A549 treated with CORT108297 at 1 μM for 4 hours (cell line): ENCODE measurements at places on chromosomes 3 and 15. TPM values are rescaled to one million over a fixed set of nuclear protein-coding genes. Genes with fewer than 3 reads are reported as not detected.

HSPBAP1 gene
- total RNA-seq = 5.9 to 6.5 TPM (median 6.0 TPM) in 5 replicates

EPHB3 gene
- total RNA-seq = 0.29 to 0.50 TPM (median 0.30 TPM) in 5 replicates

LRCH3 gene
- 14.0 to 17.2 TPM (median 15.5 TPM) in 5 replicates for total RNA-seq

SLC51B gene
- 11.4 to 16.4 TPM (median 12.7 TPM) in 5 replicates for total RNA-seq

CCRL2 gene
- 0.03 to 0.39 TPM (median 0.24 TPM) in 5 replicates for total RNA-seq

CLDN11 gene
- total RNA-seq = 0.13 to 0.31 TPM (median 0.17 TPM) in 5 replicates

GOLGA8J gene
- 0.06 to 0.07 TPM (median 0.06 TPM) in 3 of 5 replicates, not detected in the others for total RNA-seq

PAQR5 gene
- 88.0 to 119 TPM (median 115 TPM) in 5 replicates for total RNA-seq

LHFPL4 gene
- total RNA-seq = 0.06 to 0.18 TPM (median 0.12 TPM) in 5 replicates

CPNE9 gene
- 0.09 to 0.24 TPM (median 0.14 TPM) in 5 replicates for total RNA-seq

CTXND1 gene
- 0.01 to 0.02 TPM (median 0.01 TPM) in 3 of 5 replicates, not detected in the others for total RNA-seq

TMEM266 gene
- total RNA-seq = 0.05 to 0.13 TPM (median 0.09 TPM) in 4 of 5 replicates, not detected in the other

SLCO3A1 gene
- total RNA-seq = 19.2 to 29.9 TPM (median 26.3 TPM) in 5 replicates

ARIH1 gene
- total RNA-seq = 49.4 to 79.7 TPM (median 74.9 TPM) in 5 replicates

LARP6 gene
- 54.5 to 81.7 TPM (median 80.0 TPM) in 5 replicates for total RNA-seq

ZMYND10 gene
- 0.93 to 1.8 TPM (median 1.1 TPM) in 5 replicates for total RNA-seq

FAIM gene
- total RNA-seq = 18.2 to 28.8 TPM (median 19.1 TPM) in 5 replicates

RPS17 gene
- total RNA-seq = 3,680 to 4,192 TPM (median 4,148 TPM) in 5 replicates

EOMES gene
- 0.95 to 1.6 TPM (median 1.1 TPM) in 5 replicates for total RNA-seq

SAMD7 gene
- not detected in 5 replicates for total RNA-seq

BLOC1S6 gene
- total RNA-seq = 16.4 to 28.8 TPM (median 19.2 TPM) in 5 replicates

ALDH1L1 gene
- 0.14 to 0.36 TPM (median 0.17 TPM) in 5 replicates for total RNA-seq

SLC9C1 gene
- not detected in 5 replicates for total RNA-seq

NAALADL2 gene
- total RNA-seq = 0.14 to 0.42 TPM (median 0.20 TPM) in 4 of 5 replicates, not detected in the other

EPHB1 gene
- total RNA-seq = 0.02 to 0.09 TPM (median 0.06 TPM) in 4 of 5 replicates, not detected in the other

DNAH12 gene
- 0.03 to 0.15 TPM (median 0.13 TPM) in 5 replicates for total RNA-seq

B2M gene
- total RNA-seq = 399 to 485 TPM (median 437 TPM) in 5 replicates

PTX3 gene
- total RNA-seq = 0.59 to 1.2 TPM (median 1.1 TPM) in 5 replicates

CDHR4 gene
- 0.12 to 0.65 TPM (median 0.43 TPM) in 5 replicates for total RNA-seq

COMMD4 gene
- 187 to 207 TPM (median 198 TPM) in 5 replicates for total RNA-seq

KNL1 gene
- 5.1 to 7.9 TPM (median 6.8 TPM) in 5 replicates for total RNA-seq

ISY1 gene
- 19.2 to 24.9 TPM (median 22.0 TPM) in 5 replicates for total RNA-seq

MOBP gene
- 0.06 to 0.07 TPM in 2 of 5 replicates, not detected in the others for total RNA-seq

FETUB gene
- total RNA-seq = 0.10 to 0.25 TPM (median 0.16 TPM) in 4 of 5 replicates, not detected in the other

CLRN1 gene
- not detected in 5 replicates for total RNA-seq

ZNF774 gene
- 0.53 to 1.0 TPM (median 0.61 TPM) in 5 replicates for total RNA-seq

CLDN1 gene
- total RNA-seq = 21.1 to 29.3 TPM (median 26.0 TPM) in 5 replicates

MYO5C gene
- 4.5 to 6.5 TPM (median 5.4 TPM) in 5 replicates for total RNA-seq

PRR23A gene
- total RNA-seq = not detected in 5 replicates

SLC2A2 gene
- total RNA-seq = not detected in 5 replicates

GRM2 gene
- total RNA-seq = 0.01 to 0.05 TPM (median 0.03 TPM) in 4 of 5 replicates, not detected in the other

ZNF385D gene
- total RNA-seq = 0.01 to 0.05 TPM (median 0.02 TPM) in 3 of 5 replicates, not detected in the others

KPNA1 gene
- total RNA-seq = 53.8 to 63.8 TPM (median 61.2 TPM) in 5 replicates

CSPG5 gene
- 0.68 to 1.4 TPM (median 0.98 TPM) in 5 replicates for total RNA-seq

SLC28A1 gene
- 0.05 TPM in 2 of 5 replicates, not detected in the others for total RNA-seq
